Kidney capillary endothelial cell (primary cell): ENCODE measurements at places on chromosomes 3 and 15.
A peak's percentile ranks its signal among the peaks of the same experiment; 100 is the strongest.

DNA sequence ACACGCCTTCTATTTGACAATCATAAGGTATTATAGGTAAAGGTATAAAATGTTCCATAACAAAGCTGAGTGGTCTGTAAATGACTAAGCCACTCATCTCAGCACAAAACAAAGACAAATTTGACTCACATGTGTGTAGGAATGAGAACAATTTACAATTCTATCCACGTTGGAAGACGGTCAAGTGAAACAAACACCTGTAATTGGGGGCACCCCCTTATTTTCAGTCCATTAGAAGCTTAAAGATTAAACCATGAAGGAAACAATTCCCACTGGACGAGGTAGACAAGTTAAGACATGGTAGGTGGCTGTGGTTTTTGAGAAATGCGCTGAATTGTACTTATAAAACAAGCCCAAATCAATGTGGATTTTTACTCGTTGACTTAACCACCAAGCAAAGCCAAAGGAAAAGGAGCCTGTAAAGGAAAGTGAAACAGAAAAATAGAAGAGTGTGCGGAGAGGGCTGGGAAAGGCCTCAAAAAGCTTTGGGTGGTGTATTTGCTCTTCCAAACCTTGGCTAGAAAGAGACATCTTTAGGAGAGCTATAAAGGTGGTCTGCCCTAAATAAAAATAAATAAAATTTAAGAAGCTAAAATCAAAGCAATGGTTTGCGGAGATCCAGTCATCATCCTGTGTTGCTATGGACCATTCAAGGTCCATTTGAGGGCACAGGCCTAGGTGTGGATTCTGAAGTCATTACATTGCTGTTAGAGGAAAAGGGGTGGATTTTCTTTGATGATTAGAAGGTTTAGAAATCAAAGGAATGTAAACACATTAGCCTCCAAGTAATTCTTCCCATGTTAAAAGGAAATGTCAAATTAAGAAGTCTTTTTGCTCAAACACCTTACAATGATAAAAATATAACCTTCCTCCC, 135.0 kb downstream of the TFG start:
- DNase-seq: no peak

DNA sequence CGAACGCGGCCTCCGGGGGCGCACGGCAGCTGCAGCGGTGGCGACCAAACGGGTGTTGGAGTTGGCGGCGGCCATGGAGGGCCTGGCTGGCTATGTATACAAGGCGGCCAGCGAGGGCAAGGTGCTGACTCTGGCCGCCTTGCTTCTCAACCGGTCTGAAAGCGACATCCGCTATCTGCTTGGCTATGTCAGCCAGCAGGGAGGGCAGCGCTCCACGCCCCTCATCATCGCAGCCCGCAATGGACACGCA, 725 bp downstream of the FEM1B start:
- peak; percentile 60 for DNase-seq

GRCh38 chr3:185986198-185986777, 48.5 kb upstream of the TRA2B start:
- no peak for DNase-seq

GRCh38 chr15:75073197-75073596, 49.8 kb downstream of the PPCDC start:
- no peak for DNase-seq

GRCh38 chr15:49649987-49650386, 29.1 kb downstream of the DTWD1 start:
- no peak for DNase-seq

DNA sequence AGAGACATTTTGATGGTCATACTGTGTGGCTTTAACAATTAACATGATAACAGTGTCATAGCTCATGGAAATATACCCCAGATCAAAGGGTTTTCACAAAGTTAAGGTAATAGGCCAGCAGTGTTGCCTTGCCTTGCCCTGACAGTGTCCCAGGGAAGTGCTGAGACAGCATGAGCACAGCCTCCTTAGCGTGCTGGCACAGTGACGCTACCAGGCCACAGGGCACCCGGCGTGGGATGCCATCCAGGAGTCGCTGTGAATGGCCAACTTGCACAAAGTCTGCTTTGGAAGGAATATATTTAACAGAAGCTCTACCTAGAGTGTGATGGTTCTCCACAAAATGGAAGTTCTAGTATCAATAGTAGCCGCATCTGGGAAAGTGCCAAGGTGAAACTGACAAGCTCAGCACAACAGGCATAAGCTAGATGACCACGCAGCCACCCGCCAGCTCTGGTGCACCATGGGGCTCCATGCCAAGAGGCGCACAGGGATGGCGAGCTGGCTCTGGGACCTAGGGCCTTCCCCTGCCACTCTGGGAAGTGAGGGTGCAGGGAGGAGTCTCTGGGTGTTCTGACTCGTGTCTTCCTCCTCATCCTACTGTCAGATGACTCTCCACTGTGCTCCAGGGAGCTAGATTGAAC, 86.2 kb downstream of the GABRB3 start:
- no peak for DNase-seq

GRCh38 chr15:69718436-69718835, 265.8 kb downstream of the RPLP1 start:
- no peak for DNase-seq

DNA sequence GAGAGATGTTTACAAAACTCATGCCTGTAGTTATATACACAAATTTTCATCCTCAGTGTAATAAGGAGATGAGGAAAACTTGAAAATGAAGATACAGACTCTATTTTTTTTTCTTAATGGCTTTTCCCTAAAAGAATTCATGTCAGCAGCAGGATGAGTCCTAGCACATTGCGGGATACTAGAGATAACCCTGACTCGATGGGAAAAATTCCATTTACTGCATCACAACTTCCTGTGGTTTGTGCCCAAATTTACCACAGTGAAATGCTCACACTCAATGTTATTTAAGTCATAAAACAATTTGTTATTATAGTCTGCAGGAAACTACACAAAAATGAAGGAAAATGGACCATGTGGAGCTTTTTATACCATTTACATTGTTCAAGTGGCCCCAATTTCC, 581.9 kb upstream of the ZNF717 start:
- DNase-seq: no peak

GRCh38 chr3:167406876-167407492, 26.9 kb upstream of the ZBBX start:
- peak; percentile 47 for DNase-seq

- DNase-seq: peak; percentile 47
These were observed 150.8 kb upstream of the KCNMB2 start for GRCh38 chr3:178385280-178385952.

DNA sequence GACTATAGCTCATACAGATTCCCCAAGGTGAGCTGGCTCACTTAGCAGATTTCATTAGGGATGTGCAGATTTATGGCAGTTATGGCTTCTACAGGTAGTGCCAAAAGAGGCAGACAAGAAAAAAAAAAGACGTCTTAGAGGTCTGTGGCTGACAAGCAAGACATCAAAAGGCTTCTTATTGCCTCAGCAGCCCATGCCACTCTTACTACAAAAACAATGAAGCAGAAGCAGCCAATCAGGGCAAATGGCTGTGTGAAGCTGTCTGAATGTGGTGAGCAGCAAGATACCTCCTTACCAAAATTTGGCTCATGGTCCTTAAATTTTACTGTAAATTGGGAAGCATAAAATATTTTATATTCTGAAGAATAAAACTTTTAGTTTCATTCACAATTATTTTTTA, 557.5 kb upstream of the GOLIM4 start:
- DNase-seq: no peak

- no peak for DNase-seq
These were observed 222.8 kb upstream of the UBE2E2 start for GRCh38 chr3:22980346-22980745.
